ENCODE measurements at places on chromosomes 1 and 21. TPM values are rescaled to one million over a fixed set of nuclear protein-coding genes. Genes with fewer than 3 reads are reported as not detected.

GRCh38 chr1:172717722-172718465, 59.0 kb downstream of the FASLG start:
- no peaks in the 10 kb centered on the region for H3K36me3 ChIP-seq
- no peak overlapping the region for H3K4me3 ChIP-seq
- H3K27ac ChIP-seq, result no peak overlapping the region
- peak; percentile 30 for DNase-seq

DNA sequence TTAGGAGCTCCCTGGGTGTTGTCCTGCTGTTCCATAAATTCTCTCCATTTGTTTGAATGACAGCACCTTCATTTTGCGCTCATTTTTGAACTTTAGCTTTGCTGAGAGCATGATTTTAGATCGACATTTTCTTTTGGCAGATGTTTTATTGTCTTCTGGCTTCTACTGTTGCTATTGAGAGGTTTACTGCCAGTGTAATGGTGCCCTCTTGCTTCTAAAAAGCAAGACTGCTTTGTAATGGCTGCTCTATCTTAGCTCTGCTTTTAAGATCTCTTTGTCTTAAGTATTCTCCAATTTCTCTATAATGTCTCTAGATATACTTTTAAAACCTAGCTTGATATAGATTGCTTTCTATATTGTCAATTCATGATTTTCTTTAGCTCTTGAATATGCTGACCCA, 27.8 kb downstream of the THEM4 start:
- no peak overlapping the region for H3K27ac ChIP-seq
- H3K36me3 ChIP-seq, result no peaks in the 10 kb centered on the region
- H3K4me3 ChIP-seq, result no peak overlapping the region
- no peaks in the 10 kb centered on the region for H3K27me3 ChIP-seq
- DNase-seq, result no peak

DNA sequence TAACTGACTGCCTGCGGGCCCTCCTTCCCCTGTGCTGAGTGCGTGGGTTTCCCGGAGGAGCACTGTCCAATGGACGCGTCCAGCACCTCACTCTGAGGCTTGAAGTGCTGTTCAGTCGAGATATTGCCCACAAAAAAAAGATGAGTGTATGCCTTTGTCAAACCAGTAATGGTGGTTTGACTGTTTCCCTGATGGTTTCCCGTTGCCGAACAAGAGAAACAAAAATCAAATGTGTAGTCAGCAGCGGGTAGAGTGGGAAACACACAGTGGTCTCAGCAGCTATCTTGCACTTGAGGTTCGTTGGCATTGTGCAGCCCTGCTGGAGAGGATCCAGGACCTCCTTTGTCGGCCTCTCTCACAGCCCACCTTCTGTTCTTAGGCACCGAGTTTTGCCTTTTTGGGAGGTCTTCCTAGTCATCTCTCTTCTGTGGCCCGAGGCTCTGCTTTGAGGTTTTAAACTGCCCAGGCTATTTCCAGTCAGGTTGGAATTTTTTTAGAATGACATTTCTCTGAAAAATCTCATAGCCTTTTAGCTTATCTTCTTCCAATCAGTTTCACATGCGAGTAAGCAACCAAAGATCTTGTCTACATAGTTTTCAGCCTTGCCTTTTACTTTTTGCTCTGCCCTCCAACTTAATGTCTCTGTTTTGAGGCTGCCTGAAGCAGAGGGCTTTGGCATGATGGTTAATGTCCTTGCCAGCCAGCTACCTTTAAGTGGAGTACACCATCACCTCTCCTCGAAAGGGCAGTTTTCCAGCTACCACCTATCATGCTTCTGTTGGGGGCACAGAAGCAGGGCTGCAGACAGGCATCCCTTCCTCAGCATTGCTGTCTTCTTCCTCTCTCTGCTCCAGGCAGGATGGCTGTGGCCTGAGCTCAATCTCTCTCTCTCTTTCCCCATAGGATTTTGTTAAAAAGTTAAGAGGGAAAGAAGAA, 132.3 kb downstream of the URB2 start:
- H3K27ac ChIP-seq, result no peak overlapping the region
- no peak for DNase-seq
- H3K4me3 ChIP-seq, result no peak overlapping the region

DNA sequence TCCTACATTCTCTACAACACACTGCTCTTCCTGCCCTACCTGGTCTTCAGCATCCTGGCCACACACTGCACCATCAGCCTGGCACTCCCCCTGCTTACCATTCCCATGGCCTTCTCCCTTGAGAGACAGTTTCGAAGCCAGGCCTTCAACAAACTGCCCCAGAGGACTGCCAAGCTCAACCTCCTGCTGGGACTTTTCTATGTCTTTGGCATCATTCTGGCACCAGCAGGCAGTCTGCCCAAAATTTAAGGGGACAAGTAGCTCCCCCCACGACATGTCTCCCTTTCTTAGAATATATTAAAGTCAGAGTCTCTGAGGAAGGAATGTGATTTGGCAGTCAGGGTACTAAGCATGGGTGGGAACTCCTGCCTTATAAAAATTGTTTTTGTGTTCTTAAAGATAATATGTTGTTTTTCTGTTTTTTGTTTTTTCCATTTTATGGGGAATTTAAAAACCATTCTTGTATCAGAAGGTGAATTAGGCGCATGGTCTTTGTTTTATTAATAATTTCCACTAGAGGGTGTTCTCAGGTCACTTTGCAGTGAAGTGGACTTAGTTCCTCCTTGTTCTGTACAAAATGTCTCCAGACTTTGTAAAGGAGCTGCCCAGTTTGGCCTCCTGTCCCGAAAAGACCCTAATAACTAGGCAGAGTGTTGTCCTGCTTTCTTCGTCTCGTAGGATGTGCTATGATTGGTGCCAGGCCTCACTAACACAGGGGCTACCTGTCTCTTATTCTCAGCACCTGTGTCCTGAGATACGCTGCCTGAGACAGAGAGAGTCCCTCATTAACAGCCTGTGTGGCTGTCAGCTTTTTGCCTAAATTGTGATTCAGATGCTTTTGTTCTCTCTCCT, 13.1 kb downstream of the UBIAD1 start:
- DNase-seq, result peak; percentile 67
- H3K27ac ChIP-seq, result no peak overlapping the region
- H3K4me3 ChIP-seq, result no peak overlapping the region
- H3K4me1 ChIP-seq, result peaks cover 27% of the 10 kb centered on the region

Gene NPL
- total RNA-seq, result 2.5 TPM

Gene KCNE2
- not detected for total RNA-seq

All from osteoblast (primary cell).